Breast epithelium (tissue), 4 donors: ENCODE measurements at places on chromosomes 1 and 21.

DNA sequence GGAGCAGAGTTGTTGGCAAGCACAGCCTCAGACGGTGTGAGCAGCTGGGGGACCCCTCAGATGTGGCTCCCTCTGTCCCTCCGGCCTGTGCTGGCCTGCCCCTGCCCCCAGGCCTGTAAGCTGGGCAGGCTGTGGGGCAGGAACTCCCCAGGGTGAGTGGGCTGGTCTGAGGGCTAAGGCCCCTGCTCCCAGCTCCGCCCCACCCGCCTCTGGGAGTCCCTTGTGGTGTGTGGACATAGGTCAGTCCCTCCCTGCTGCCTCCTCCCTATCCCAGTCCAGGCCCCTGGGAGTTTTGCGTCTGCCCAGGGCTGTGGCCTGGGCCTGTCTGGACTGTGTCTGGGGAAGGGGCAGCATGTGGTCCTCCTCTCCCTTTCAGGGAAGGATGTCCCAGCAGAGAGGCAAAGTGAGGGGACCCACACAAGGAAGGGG, 3.6 kb upstream of the VWA1 start:
- H3K36me3 ChIP-seq: no peaks in the 10 kb centered on the region
- H3K27me3 ChIP-seq: no peaks in the 10 kb centered on the region
- peaks cover 43% of the 10 kb centered on the region for H3K4me1 ChIP-seq
- DNase-seq: no peak
- H3K27ac ChIP-seq: peak overlapping the region; percentile 95

- no peaks in the 10 kb centered on the region for H3K4me1 ChIP-seq
- H3K4me3 ChIP-seq: no peak overlapping the region
- H3K27ac ChIP-seq: no peak overlapping the region
- DNase-seq: no peak
- no peaks in the 10 kb centered on the region for H3K27me3 ChIP-seq
These were observed 181.7 kb upstream of the DPYD start for GRCh38 chr1:98102345-98103030.

DNA sequence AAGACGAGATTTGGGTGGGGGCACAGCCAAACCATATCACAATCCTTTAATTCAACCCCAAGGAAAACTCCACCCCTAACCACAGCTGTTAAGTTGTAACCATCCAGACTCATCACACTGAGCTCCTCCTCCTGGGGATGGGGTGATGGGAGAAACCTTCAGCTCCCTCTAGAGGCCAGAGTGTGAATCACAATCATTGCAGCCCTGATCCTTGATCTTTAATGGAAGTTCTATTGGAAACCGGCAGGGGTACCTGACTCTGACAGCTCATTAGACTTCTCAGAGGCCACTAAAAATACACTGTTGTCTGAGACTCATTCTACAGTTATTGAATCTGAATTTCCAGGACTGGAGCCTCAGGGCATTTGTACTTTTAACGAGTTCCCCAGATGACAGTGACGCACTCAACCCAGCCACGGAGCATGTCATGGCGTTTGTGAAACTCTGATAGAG, 127.2 kb downstream of the IGSF21 start:
- H3K4me1 ChIP-seq: no peaks in the 10 kb centered on the region
- H3K27ac ChIP-seq: no peak overlapping the region
- no peak overlapping the region for H3K4me3 ChIP-seq
- H3K36me3 ChIP-seq: no peaks in the 10 kb centered on the region
- no peaks in the 10 kb centered on the region for H3K27me3 ChIP-seq
- no peak for DNase-seq

- no peaks in the 10 kb centered on the region for H3K4me1 ChIP-seq
These were observed 47.7 kb downstream of the NMNAT2 start for GRCh38 chr1:183370399-183371058.

DNA sequence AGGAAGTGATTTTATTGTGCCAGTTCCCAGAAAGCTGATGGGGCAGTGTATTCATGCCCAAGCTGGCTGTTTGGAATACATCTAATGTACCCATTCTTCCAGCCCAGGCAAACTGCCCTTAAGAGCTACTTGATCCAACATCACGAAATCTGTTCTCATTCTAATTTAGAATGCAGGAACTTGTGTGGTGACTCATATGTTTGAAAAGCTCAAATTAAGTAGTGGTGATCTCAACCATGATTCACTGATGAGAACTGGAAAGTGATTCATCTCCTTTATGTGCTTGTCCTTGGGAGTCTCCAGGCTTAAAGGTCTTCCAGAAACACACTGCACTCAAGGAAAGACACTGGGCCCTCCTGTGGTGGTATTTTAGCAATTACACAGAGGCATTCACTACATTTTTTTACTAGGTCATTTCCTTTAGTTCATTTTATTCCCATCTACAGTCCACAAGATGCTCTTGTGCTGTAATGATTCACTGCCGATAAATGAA, 65.4 kb downstream of the RPE65 start:
- no peak overlapping the region for H3K27ac ChIP-seq
- no peaks in the 10 kb centered on the region for H3K36me3 ChIP-seq
- no peak for DNase-seq
- no peaks in the 10 kb centered on the region for H3K27me3 ChIP-seq

- H3K4me3 ChIP-seq: no peak overlapping the region
- no peaks in the 10 kb centered on the region for H3K27me3 ChIP-seq
- no peaks in the 10 kb centered on the region for H3K4me1 ChIP-seq
- no peak for DNase-seq
- peaks cover 6% of the 10 kb centered on the region for H3K36me3 ChIP-seq
These were observed 21.5 kb downstream of the ABCB10 start for GRCh38 chr1:229536982-229537381.

DNA sequence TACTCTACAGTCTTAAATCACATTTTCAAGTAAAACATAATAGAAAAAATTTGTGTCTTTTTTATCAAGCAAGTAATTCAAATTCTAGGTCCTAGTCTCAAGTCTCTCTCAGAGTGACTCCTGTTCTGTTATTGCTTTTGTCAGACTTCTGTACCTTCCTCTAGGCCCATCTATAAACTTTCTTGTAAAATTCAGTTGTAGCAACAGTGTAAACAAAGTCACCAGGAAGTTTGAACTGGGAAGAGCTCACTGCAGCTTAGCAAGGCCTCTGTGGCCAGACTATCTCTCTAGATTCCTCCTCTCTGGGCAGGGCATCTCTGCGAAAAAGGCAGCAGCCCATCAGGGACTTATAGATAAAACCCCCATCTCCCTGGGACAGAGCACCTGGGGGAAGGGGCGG, 13.5 kb upstream of the ZNF678 start:
- DNase-seq: no peak
- H3K4me3 ChIP-seq: no peak overlapping the region
- H3K4me1 ChIP-seq: no peaks in the 10 kb centered on the region
- H3K27ac ChIP-seq: no peak overlapping the region
- H3K27me3 ChIP-seq: no peaks in the 10 kb centered on the region

- peak overlapping the region; percentile 72 for H3K4me3 ChIP-seq
- no peaks in the 10 kb centered on the region for H3K4me1 ChIP-seq
- peak overlapping the region; percentile 78 for H3K27ac ChIP-seq
- no peak for DNase-seq
These were observed 930 bp downstream of the DHCR24 start for GRCh38 chr1:54885807-54886723.

DNA sequence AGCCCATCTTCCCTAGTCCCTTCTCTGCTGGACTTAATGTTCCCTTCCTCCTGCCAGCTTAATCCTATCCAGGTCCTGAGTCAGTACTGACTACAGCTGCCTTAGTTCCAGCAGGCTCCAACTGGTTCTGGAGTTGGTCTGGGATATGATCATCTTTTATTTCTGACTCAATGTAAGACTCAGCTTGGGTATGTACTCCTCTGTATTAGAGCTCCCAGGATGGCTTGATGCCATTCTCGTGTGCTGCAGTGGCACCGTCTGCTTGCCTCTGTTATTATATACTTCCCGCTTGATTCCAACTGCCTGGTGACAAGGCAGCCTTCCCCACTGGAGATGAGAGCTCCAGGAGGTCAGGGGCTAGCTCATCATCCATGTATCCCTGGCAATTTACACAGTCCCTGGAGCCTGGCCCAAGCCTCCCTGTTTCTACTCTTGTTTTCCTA, 164.4 kb upstream of the DPT start:
- peak overlapping the region; percentile 44 for H3K27ac ChIP-seq
- H3K4me1 ChIP-seq: no peaks in the 10 kb centered on the region
- no peak overlapping the region for H3K4me3 ChIP-seq

DNA sequence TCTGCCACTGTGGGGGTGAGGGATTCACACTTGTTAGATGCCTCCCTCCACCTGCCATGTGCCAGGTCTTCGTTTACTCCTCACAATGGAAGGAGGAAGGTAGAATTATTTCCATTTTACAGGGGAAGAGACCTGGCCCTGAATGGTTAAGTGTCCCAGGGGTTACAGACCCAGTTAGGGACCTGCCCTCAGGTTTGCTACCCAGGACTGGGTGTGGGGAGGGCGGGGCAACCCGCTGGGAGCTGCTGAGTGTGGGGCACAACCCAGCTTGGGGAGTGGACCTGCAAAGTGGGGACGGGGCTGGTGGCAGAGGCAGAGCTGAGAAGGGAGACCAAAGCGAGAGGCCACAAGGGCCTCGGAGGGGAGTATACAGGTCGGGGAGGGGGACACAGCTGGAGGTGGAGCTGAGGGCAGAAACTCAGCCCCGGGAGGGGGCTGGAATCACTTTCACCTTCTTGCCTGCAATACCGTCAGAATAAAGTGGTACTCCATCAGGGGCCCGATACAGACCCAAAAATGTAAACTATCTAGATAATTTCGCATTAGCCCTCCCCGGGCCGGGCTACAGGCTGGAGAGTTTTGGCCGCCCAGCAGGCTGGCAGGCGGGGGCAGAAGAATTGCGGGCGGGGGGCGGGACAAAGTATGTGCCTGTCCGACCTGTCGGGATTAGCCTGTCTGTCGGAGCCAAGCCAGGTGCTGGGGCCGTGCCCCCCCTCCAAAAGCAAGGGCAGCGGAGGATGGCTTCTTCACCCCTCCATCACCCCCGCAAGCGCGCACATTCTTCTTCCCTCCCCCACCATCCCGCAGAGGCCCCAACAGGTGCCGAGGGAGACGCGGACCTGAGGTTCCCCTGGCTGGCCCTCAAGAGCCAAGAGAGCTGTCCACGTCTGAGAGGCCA, 1.4 kb downstream of the RSPO1 start:
- no peak for DNase-seq
- H3K4me3 ChIP-seq: no peak overlapping the region
- H3K27me3 ChIP-seq: peaks cover 7% of the 10 kb centered on the region
- H3K27ac ChIP-seq: no peak overlapping the region

DNA sequence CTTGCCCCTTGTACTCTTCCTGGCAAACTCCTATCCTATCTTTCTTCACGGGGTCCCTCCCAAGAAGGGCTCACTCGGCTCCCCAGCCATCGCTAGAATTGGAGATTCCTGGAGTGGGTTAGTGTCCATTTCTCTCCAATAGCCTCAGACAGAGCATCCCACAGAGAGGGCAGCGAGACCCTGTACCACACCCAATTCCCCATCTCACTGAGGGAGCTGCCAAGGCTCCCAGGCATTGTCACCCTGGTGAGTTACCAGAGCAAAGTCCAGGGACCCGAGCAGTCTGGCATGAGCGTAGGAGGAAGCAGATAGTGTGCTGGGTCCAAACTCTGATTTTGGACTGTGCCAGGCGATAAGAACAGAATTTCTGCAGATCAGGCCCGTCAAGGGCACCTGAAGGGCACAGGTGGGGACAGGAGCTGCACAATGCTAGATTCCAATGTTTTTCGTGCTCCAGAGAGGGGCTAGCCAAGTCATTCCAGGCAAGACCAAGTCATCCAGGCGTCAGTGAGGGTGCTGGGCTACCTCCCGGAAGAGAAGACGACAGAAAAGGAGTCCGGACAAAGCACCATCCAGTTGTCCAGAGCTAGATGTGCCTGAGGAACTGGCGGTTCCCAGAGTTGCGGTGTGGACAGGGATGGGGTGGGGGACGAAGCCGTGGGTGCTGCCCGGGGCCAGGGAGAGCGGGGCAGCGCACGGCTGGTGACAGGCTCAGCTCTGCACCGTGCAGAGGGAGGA, 15.3 kb downstream of the AKR7A3 start:
- H3K27me3 ChIP-seq: no peaks in the 10 kb centered on the region
- no peak for DNase-seq
- no peaks in the 10 kb centered on the region for H3K4me1 ChIP-seq

DNA sequence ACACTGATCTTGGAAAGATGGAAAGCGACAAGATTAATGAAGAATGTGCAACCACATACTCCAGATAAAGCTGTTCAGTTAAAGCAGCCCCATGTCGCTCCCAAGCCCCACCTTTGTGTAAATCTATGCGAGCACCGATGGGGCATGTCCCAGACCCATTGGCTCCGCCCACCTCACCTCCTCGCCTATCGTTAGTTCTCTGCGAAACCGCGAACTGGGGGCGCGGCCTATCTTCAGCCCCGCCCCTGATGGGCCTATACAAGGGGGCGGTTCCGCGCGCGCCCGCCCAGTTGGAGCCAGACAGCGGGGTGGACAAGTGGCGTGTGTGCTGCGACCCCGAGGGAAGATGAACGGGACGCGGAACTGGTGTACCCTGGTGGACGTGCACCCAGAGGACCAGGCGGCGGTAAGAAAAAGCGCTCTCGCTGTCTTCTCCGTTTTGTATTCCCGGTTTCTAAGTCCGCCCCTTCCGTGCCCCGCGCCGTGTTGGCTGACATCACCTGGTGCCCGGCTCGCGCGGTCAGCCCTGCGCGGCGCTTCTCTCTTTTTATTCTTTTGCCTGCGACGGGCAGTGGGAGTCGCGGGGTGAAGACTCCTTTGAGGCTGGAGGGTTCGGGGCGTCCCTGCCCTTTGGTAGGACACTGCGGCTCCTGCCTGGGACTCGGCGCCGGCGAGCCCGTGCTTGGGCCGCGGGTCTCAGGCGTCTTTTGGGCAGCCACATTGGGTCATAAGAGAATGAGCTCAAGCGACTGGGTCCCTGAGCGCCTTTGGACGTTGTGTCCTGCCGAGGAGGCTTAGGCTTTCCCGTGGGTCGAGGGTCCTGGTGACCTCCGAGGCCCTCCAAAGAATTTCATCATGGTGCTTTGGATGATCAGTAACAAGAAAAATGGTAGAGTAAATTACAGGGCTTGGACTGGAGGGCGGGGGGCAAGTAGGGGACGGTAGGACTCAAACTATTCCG, at the start of gene TUFT1:
TSS of gene TUFT1 (plus strand) at position 289 of the 961 bp plus-strand sequence. CDS start at position 347, 58 bp downstream.
- H3K4me3 ChIP-seq: peak within 1 kb of the TSS; percentile 74
- no peaks in the 10 kb centered on the region for H3K36me3 ChIP-seq
- H3K4me1 ChIP-seq: peaks cover 5% of the 10 kb centered on the region
- DNase-seq: peak; percentile 93
- H3K27me3 ChIP-seq: no peaks in the 10 kb centered on the region

DNA sequence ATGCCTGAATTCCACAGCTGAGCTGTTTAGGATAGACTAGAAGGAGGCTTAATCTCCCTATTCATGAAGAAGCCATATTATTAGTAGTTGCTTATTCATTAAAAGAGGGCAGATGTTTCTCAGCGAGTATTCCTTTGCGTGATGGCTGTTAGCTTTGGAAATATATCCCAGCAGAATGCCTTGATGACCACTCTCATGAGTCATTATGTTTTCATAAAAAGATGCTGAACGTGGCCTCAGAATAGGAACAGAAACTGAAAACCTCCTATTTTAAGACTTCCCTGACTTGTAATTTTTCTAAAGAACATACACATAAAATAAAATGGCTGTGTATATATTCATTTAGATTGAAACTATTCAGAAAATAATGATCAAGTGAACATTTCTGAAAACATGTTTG, 9.6 kb upstream of the PLA2G4A start:
- no peaks in the 10 kb centered on the region for H3K36me3 ChIP-seq
- no peak overlapping the region for H3K27ac ChIP-seq

GRCh38 chr1:241274693-241275092, 82.3 kb downstream of the RGS7 start:
- H3K4me3 ChIP-seq: no peak overlapping the region
- H3K4me1 ChIP-seq: no peaks in the 10 kb centered on the region
- no peaks in the 10 kb centered on the region for H3K27me3 ChIP-seq
- DNase-seq: no peak
- no peaks in the 10 kb centered on the region for H3K36me3 ChIP-seq
- no peak overlapping the region for H3K27ac ChIP-seq
